ENCODE measurements at places on chromosomes 3 and 15.

GRCh38 chr3:32239307-32240158, 1.1 kb downstream of the CMTM8 start:
- DNase-seq, result no peak

DNA sequence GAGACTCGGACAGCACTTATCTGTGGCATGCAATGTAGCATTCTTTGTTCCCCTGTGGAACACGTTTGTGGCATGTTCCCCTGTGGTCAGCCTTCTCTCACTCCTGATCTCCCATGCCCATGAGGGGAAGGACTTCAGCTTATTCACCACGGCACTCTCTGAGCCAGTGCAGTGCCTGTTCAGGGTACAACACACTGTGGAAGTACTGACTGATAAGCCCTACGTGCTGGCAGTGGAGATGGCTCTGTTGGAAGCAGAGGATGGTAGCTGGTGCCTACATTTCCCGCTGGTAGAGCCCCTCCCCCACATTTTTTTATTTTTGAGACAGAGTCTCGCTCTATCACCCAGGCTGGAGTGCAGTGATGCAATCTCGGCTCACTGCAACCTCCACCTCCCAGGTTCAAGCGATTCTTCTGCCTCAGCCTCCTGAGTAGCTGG, 43.5 kb upstream of the ETV5 start:
- DNase-seq, result no peak

DNA sequence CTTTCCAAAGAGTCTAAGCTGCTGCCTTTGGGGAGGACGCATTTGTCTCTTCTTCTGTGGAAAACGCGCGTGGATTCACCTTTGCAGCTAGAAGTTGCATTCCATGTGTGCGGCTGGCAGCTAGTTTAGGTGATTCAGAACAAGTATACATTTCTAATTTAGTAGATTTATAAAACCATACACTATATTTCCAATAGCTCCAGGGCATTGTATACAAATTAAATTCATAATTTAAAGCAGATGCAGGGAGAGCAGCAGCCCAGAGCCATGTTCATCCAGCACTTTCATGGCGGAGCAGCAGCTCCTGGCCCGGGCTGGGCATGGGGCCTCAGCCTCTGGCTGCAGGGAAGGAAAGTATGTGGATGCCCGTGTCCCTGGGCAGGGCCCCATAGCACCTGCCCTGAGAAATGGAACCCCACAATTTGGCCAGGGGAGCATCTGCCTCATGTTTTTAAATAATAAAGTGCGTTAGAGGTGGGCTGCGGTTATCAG, 42.8 kb upstream of the SEC22A start:
- DNase-seq, result no peak

GRCh38 chr3:32757618-32758374, 60.0 kb upstream of the TRIM71 start:
- DNase-seq, result no peak

DNA sequence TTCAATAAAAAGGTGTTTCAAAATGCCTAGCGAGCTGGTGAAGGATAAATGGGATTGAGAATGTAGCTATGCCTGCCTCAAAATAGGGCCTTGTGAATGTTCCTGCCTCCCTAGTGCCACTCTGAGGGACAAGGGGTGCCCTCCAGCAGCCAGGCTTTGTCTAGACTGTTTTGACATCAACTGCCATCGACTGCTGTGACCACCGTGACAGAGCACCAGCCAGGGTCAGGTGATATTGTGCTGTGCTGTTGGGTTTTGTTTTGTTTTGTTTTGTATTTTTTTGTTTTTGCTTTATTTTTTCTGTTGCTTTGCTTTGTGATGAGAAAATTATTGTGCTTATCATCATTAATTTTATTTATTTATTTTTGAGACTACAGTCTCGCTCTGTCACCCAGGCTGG, 144.8 kb downstream of the SMAD6 start:
- no peak for DNase-seq

DNA sequence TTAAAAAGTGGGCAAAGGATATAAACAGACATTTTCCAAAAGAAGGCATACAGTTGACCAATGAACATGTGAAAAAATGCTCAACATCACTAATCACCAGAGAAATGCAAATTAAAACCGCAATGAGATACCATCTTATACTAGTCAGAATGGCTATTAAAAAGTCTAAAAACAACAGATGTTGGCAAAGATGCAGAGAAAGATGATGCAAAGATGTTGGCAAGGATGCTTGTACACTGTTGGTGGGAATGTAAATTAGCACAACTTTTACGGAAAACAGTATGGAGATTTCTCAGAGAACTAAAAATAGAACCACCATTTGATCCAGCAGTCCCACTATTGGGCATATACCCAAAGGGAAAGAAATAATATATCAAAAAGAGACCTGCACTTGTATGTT, 53.5 kb downstream of the TLNRD1 start:
- no peak for DNase-seq

DNA sequence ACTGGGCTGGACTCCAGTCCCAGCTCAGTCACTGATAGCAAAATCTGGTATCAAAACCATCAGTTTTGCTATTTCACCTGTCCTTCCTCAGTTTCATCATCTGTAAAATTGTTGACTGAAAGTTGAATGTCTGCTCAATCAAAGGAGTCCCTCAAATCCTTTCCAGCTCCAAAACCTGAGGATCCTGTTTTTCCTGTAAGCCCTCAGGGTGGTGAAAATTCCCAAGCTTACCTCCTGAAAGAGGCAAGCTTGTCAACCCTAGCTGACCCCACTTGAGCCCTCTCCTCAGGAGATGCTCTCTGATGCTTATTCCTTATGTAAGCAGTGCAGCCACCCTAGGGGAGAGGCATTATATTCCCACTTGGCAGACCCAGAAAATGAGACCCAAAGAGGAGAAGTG, 82.6 kb downstream of the HMG20A start:
- DNase-seq, result no peak

GRCh38 chr3:79358327-79358726, 409.5 kb downstream of the ROBO1 start:
- no peak for DNase-seq

GRCh38 chr3:115772951-115773350, 149.6 kb downstream of the GAP43 start:
- no peak for DNase-seq

DNA sequence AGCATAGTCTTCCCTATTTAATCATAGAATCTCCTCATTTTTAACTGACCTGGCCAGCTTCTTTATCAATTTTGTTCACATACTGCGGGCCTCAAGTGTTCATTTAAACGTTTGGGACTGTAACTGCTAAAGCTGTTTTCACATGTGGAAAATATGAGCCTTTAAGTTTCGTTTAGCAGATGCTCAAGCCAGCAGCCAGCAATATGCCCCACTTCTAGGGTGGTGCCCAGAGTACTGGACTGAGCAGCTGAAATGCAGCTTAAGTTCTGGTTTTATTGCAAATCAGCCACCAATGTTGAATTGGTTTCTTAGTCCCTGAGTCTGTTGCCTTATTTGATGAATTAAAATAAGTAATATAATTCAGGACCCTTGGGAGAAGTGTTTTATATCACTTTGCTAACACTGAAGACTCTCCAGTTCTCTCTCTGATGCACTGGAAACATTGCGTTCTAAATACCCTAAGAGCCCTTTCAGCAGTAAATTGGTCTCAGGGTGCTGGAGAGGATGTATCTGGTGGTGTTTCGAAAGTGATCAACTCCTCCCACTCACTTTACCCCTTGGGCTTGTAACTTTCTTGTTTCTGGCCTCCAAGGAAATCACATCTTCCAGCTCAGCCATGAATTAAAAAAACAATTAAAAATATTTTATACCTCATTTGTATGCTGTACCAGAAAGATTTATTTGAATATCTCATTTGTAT, 61.7 kb downstream of the B3GALNT1 start:
- DNase-seq, result no peak

- no peak for DNase-seq
Measured at GRCh38 chr3:57892423-57892822, 115.8 kb upstream of the FLNB start.

GRCh38 chr3:118734664-118735063, 300.0 kb downstream of the IGSF11 start:
- no peak for DNase-seq

DNA sequence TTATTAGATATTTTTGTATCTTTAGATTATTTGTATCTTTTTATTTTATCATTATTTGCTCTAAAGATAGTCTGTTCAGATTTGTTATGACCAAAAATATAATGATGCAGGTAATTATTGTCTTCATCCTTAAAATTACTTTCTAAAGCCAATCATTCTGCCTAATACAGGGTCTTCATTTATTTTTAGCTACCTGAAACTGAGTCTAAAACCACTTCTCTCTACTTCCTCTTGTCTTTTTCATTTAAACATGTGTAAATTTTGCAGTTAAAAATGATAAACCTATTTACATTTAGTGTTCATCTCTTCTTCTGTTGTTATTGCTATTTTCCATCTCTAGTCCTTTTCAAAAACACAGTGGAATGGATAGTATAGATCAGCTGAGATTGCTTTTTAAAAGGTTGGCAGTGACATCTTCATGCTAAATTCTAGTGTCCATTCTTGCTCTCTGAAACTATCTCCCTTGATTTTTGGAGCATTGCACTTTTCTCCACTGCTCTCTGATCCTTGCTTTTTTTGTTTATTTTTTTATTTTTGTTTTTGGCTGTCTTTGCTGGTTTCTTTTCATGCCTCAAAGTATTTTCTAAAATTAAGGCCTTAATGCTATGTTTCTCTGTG, 91.8 kb downstream of the UBE2E2 start:
- no peak for DNase-seq

GRCh38 chr15:95323796-95324195, 1006.7 kb upstream of the NR2F2 start:
- DNase-seq, result no peak

DNA sequence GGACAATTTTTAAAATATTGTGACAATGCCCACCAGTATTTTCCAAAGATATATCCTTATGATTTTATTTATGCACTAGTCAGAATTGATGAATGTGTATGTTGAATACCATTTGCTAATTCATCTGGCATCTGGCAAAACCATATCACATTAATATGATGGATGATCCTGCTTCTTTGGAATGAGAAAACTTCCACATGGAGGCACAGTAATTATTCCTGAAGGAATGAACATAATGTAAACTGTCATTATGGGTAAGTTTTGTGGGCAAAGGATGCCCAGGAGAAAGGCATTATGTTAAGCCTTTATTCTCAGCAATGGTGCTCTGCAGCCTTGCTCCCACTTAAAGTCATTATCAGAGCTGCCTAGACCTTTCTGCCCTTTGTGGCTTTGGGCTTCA, 113.0 kb upstream of the MME start:
- DNase-seq, result no peak

DNA sequence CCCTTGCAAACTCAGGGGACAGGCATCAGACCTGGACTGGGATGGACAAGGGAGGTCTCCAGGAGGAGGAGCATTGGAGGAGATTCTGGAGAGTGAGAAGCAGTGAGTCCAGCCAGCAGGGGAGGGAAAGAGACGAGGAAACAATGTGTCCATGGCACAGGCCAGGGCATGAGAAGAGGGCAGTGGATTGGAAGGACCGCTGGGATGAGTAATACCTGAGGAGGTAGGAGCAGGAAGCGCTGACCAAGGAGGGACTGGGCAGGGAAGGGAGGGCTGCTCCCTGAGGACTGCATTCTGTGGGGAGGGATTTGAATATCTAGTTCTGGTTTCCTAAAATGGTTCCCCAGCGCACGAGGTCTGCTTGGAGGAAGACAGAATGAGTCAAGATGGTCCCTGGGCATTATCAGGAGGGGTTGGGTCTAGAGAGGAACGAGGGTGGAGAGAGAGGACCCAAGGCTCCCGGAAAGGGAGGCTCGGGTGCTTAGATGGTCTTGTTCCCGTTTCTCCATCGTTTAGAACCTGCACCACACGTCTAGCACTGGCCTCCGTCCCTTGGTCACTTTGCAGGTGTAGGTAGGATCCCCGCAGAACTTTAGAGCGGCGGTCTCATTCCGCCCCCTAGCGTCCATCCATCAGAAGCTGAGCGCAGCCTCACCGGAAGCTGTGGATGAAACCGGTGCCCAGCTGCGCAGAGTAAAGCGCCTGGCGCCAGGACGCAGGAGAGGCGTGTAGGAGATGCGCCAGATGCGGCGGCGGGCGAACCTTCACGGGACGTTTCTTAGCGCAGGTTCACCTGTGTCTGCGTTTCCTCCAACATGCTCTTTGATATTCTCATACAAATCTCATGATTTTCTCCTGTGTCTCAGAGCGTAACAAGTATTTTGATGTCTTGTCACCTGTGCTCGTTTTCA, 190.7 kb upstream of the NDN start:
- no peak for DNase-seq

DNA sequence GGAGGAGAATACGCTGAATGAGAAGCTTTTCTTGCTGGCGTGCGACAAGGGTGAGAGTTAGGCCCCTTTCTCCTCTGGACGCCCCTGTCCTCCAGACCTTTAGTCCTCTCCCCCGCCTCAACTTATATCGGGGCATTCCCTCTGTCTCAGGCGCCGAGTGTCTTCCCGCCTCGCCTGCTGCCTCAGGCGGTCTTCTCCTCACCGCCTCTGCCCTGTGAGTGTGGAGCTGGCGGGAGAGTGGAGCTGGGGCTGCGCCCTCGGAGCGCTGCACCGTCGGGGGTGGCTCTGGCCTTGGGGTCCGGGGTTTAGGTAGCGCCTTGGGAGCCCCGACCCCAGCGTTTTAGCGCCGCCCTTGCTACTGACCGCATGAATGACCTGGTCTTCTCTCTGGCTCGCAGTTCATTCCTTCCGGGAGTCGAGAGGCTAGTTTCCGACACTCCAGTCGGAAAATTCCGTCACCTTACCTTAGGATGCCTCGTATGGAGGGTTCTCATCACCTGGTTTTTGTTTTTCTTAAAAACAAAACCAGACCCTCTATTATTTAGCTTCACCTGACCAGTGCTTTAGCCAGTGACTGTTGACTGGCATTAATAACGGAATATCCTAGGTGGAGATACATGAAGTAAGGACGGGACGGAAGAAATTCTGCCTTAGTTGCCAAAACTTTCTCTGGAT, 985 bp downstream of the TRPC1 start:
- DNase-seq, result no peak

DNA sequence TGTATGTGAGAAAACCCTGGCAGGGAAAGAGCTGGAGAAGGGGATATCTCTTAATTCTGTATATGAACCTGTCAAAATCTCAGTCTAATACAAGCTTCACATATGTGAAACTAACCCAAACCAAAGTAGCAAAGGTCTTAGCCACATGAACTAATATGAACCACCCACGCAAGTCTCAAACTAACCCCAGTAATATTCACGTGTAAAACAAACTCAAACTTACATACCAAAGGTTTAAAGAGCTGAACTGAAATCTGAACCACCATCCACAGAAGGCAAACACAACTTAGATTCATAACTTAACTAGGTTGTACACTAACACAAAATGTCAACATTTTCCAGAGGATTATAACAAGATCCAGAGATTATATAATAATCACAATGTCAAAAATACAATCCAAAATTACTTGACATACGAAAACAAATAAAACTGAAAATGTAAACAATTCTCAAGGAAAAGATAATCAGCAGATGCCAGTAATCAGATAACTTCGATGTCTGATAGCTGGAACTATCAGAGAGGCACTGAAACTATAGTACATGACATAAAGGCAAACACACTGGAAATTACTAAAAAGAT, 64.1 kb downstream of the VPS13C start:
- DNase-seq, result no peak
